Fibroblast of skin of scalp (primary cell): ENCODE measurements at places on chromosomes 12 and 14.

DNA sequence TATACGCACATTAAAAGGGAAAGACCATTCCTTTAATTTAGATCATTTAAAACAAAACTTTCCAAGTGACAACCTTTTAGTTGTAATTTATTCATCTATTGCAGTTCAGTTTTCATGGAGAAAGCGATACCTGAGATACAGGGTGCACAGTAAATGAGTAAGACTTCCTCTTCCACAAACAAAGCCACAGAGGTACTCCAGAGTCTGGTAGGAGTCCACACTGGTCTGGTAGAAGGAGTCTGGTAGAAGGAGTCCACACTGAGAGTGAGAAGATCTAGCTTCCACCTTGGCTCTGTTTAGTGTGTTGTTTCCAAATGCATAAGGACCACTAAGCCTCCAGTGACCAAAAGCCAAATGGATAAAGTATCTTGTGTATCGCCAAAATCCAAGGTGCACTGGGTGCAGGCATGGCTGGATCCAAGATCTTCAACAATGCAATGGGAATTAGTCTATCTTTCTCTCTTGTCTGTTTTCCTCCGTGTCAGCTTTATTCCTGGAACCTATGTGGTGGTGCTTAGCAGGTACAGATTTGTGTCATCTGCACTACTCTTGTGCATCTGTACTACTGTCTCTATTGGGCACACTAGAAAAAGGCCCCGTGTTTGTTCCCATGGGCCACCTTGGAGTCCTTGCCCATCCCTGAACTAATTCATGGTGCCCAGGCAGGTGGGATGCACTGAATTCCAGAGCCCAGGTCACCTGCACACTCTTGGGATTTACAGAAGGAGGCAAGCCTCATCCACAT is 331.1 kb downstream of the BCL11B start:
- no peak for DNase-seq

- DNase-seq, result no peak
Observed at GRCh38 chr12:98745578-98746391, 100.7 kb downstream of the APAF1 start.

GRCh38 chr12:63129927-63130326 is 21.1 kb downstream of the AVPR1A start:
- DNase-seq, result no peak

DNA sequence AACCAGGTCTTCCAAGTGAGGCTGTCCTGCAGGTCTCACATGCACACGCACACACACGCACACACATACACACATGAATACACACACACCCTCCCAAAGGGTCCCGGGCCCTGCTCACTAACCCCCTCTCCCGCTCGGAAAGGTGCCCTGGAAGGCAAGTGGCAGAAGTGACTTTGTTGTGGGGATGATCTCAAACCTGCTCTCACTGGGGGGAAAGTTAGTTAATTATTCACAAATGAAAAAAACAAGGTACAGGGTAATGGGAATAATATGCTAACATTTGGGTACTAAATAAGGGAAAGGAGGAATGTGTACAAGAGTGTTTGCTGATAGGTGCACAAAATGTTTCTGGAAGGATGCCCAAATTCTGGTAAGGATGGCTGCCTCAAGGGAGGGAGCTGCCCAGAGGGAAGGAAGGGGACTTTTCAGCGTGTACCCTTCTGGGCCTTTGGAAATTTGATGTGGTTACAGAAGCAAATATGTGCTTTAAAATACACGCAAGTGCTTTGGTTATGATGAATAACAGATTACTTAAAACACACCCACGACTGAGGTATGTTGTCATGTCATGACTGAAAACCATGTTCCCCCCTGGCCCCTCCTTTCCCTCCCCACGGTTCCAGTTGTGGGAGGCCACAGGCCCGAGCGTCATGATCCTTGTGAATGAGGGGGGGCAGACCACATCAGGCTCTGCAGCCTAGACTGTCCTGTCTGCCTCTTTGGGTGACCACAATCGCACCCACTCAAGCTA is 43.3 kb upstream of the PLEKHG6 start:
- DNase-seq, result peak; percentile 68

DNA sequence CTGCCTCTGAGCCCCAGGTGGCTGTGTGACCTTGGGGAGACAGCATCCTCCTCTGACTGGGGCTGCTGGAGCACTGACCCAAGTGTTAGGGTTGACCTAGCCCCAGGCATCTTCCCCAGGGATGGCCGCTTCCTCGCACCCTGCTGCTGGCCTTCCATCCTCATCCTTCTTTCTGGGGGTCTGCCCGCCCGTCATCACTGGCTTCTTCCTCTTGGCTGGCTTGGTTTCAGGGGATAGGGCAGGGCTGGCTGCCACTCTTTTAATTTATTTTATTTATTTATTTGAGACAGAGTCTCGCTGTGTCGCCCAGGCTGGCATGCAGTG is 3.5 kb downstream of the TEDC1 start:
- DNase-seq, result no peak

GRCh38 chr12:114974826-114975639 is 291.1 kb upstream of the TBX3 start:
- DNase-seq, result no peak

DNA sequence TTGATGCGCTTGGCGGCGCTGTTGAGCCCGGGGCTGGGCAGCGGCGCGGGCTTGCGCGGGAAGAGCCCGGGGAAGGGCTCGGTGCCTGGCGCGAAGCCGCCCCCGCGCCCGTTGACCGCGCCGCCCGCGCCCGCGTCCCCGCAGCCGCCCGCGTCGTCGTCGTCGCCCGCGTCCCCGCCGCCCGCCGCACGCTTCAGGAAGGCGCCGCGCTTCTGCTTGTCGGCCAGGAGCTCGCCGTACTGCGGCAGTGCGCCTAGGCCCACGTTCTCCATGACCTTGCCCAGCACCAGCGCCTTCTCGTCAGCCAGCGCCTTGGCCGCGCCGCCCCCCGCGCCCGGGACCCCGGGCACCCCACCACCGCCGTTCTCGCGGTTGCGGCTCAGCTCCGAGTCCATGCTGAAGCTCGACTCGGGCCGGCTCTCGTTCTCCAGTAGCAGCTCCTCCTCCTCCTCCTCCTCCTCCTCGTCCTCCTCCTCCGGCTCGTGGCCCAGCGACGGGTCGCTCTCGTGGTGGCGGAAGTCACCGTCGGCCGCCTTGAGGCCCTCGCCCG is 97.2 kb downstream of the BCL11B start:
- no peak for DNase-seq

- peak; percentile 94 for DNase-seq
Observed at GRCh38 chr12:76470028-76470939, 89.3 kb downstream of the OSBPL8 start.

- DNase-seq, result no peak
Observed at GRCh38 chr12:68331500-68331868, 678 bp downstream of the MDM1 start.

DNA sequence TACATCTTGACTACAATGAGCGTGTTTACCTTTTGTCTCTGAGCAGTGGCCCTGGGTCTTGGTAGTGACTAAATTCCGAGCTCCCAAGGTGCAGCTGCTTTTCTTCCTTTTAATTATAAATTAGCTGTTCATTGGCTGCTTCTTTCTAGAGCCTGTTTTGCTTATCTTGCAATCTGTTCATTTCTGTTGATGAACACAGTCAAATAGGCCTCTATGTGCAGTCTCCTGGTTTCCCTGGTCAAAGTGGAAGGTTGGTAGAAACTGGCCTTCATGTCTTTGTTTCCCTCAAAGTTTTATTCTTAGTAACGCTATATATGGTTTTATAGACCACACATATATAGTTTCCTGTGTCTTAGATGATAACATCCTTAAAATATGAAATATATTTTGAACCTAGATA is 94.1 kb downstream of the DUSP16 start:
- DNase-seq, result no peak

DNA sequence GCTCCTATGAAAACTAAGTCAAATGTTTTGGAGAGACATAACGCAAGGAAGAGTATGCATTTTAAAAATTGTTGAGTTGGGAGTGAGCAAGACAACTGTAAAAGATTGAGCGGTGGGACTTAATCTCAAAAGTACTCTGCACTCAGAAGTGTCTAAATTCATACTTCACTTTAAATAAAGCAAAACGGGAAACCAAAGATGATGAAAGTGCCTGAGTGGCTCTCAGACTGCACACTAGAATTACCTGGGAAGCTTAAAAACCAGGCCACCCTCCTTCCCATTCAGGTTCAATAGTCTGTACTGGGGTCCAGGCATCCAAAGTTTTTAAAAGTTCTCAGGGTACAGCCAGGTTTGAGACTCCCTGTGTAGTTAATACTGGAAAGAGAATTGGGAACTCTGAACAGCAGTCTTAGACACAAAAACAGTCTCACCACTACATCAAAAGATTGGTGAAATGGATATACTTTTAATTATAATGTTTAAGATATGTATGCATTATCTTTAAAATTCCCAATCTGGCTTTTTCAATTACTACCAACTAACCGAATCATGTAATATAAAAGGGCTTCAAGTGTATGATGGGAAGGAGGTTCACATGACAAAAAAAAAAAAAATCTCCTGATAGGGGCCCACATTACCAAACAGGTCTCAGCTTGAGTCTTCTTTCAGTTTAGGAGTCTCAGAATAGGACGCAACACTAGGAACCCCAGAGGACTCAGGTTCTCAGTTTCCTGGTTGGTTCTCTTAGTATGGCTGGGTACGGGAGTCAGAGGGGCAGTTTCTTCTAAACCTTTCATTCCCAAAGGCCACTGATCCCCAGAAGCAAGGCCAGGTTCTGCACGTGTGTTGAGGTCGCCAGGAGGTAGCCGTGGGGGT is 1.0 kb downstream of the HOMEZ start:
- DNase-seq, result no peak

DNA sequence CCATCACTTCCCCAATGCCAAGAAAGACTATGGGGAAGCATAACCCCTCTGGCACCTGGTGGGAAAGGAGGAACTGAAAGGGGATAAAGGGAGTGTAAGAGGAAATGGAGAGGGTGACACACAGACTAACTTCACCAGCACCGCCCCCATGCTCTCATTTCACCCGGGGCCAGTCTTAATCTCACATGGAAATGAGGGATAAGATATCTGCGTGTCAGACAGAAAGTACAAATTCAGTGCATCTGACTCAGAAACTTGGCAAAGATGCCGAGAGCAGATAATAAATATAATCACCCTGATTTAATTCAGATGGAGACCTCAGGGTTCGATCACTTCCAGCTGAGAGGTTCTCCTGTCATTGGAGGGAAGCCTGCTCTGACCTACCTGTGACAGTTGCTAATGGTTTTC is 191.6 kb downstream of the DUSP6 start:
- peak; percentile 75 for DNase-seq

DNA sequence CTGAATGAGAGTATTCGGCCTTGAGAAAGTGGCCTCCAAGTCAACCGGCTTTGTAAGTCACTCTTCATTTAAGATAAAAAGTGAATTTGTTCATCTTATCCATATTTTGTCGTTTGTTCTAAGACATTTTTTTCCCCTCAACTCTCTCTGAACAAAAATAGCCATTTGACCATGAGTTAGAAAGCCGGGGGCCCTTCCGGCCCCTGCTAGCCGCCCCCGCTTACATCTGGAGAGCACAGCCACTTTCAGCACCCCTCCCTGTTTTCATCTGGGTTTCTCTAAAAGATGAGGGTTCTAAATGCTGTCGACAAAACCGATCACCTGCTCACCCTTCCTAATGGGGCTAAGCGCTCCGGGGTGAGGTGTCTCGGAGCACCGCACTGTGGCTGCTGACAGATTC is 30.7 kb upstream of the DLK1 start:
- DNase-seq, result no peak

DNA sequence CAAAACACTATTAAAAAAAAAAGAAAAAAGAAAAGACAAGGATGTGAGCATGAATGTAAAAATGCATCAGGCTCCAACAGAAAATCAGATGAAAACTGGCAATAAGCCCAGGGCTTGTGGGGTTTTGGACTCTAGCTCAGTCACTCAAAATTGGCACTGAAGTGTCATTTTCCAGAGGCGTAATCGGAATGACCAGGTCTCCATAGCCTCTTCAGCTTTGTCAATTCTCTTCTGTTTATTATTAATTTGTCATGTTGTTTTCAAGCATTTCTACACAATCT is 137.2 kb upstream of the TRHDE start:
- DNase-seq, result peak; percentile 8

DNA sequence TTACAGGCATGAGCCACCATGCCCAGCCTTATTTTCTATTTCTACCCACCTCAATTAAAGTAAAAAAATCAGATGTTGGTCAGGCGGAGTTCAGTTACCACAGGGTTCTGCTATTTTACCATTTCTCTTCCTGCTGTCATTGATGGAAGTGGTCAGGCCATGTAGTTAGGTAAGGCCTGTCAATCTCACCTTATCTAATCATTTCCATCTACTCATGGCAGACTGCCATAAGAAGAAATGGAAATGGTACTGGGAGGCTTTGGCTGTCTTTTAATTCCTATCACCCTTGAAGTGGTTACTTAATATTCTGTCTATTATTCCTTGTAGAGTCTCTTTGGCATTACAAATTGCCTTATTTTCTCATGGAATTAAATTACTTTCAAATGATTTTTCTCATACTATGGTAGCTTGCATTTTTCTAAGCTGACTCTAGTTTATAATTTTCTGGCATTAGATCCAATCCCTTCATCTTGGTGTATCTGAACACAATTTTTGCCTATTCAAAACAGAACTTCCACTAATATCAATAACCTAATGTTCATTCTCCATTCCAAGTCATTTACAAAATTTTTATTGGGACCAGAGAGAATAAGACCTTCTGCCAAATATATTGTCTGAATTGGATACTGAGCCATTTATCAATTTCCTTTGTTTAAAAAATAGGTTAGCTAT is 198.7 kb downstream of the DACT1 start:
- DNase-seq, result no peak

- peak; percentile 46 for DNase-seq
Observed at GRCh38 chr12:100675432-100675831, 101.9 kb downstream of the GAS2L3 start.

DNA sequence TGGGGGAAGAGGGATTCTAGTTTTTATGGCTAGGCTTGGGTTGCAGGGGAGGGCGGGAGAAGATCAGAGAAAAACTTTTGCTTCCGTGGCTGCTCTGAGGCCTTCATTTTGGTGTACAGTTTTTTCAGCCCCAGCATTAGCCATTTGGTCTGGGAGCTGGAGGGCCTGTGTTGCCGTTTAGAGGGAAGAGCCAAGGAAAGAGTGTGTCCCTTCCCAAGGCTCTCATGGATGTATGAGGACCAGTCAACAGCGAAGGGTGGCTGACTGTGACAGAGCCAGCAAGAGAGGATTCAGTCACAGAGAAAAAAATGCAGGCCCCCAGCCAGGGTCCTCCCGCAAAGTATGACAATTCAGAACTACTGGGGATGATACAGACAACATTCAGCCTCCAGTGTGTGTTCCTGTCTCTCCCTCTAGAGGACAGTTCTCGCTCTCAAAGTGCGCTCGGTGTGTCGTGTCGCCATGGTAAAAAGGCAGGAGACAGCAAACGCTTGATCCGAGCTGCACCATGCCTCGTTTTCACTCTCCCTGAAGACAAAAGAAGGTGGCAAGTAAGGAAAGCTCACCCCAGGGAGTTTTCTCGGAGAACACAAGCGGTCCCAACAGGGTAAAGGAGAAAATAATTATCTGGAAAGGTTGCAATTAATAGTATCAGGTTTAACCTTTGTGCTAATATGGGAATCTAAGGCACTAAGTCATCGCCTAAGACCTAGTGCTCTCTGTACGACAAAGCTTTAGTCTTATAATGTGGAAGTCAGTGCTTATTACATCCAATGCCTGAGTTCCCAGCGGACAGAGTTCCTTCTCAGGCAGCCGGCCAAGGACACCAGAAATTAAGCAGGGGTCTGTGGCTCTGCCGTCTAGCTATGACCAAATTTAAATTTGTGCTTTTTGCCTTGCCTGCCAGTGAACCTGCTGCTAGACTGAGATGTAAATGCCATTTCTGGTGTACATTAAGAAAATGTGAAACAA is 157.3 kb upstream of the PLXNC1 start:
- DNase-seq, result peak; percentile 82
